ENCODE measurements at places on chromosomes 12 and 14.
A peak's percentile ranks its signal among the peaks of the same experiment; 100 is the strongest.

- DNase-seq = no peak
Measured at GRCh38 chr14:35052637-35053036, 6.6 kb downstream of the FAM177A1 start.

DNA sequence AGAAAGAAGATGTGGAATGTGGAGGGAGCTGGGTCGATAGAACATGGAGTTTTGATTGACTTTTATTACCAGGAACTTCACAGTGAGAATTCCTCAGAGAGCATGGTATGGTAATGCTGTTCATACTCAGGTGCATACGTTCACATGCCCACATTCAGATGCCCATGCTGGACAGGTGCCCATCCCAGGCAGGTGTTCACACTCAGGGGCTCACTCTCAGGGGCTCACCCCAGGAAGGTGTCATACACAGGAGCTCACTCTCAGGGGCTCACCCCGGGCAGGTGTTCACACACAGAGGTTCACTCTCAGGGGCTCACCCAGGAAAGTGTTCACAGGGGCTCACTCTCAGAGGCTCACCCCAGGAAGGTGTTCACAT is 360.0 kb upstream of the SFSWAP start:
- no peak for DNase-seq

- no peak for DNase-seq
Measured at GRCh38 chr12:63821781-63822251, 22.7 kb upstream of the SRGAP1 start.

DNA sequence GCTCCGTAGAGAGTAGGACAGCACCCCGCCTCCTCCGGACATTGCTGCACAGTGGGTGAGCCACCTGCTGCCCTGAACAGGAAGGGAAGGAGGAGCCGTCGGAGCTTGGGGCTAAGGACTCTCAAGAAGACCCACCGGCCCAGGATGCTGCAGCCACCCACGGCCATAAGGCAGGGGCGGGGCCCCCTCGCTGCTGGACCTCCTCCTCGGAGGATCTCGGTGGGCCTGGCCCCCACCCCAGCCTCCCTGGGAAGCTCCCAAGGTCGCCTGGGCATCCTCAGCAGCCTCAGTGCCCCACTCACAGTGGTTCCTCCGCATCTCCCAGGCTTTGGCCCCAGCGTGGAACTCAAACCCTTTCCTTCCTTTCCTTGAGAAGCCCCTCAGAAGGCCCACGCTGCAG is 68.6 kb upstream of the DIO3 start:
- peak; percentile 5 for DNase-seq

DNA sequence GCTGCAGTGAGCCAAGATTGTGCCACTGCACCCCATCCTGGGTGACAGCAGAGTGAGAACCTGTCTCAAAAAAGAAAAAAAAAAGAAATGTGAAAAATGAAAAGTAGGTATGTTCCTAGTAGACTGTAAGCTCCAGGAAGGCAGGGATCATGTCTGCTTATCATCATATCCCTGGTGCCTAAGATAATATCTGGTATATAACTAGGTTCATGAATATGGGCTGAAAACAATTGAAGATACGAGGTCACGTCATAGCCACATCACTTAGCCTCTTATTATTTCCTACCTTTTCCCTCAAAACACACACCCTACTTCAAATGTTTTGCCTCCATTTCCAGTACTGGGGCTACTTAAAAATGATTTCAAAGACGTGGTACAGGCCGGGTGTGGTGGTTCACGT is 3.0 kb downstream of the POU6F1 start:
- DNase-seq = no peak
